ENCODE measurements at places on chromosomes 7 and 10.

DNA sequence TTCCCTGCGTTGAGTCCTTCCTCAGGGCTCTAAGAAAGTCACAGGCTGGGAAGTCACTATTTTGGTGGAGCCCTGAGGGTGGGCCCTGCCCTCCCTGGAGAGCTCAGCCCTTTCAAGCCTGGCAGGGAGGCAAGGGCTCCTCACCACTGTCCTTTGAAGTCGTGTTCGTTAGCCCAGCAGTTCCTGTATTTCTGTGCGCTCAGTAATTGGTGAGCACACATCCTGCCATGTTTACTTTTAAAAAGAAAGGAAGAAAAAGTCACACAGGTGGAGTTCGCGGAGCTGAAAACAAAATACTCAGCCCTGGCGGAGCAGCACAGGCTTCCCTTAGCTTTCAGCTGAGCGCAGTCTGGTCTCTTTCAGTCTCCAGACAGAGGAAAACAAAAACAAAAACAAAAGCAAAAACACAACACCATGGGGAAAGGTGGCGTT is 37.1 kb downstream of the PRKCQ start:
- DNase-seq = peak; percentile 0

- no peak for DNase-seq
These were observed 61.1 kb downstream of the KCNMA1 start for GRCh38 chr10:77576444-77577032.

DNA sequence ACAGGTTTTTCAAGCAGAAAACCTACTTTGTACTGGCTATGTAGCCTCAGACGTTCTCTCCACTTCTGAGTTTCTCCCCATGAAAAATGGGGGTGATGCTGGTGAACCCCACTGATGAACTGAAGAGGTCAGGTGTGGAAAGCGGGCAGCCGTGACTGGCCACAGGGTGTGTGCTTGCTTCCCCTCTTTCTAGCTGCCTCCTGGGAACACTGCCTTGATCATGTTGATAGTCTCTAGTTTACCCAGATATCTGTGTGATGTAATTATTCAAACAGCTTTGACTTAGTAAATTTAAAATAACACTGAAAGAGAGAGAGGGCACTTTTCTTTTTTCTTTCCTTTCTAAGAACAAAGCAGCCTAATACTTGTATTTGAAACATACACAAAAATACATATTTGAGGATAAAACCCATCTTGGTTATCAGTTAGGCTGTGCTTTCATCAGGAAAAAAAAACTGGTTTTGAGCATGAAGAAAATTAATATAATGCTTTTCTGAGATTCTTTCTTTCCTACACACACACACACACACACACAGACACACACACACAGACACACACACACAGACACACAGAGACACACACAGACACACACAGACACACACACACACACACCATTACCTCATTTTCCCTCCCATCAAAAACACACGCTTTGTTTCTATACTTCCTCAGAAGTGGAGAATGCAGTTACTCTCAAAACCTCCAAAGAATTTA is 76.7 kb downstream of the MACC1 start:
- no peak for DNase-seq

DNA sequence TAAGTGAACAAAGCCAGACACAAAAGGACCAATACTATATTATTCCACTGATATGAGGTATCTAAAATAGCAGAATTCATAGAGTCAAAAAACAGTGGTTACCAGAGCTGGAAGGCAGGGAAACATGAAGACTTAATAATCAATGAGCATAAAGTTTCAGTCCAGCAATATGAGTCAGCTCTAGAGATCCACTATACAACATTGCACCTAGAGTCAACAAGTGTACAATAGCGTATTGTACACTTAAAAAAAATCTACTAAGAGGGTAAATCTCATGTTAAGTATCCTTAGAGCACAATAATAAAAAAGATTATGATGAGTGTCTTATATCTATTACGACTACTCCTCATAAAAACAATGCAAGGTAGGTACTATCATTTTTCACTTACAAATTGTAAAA is 36.1 kb downstream of the C10orf90 start:
- DNase-seq = no peak

DNA sequence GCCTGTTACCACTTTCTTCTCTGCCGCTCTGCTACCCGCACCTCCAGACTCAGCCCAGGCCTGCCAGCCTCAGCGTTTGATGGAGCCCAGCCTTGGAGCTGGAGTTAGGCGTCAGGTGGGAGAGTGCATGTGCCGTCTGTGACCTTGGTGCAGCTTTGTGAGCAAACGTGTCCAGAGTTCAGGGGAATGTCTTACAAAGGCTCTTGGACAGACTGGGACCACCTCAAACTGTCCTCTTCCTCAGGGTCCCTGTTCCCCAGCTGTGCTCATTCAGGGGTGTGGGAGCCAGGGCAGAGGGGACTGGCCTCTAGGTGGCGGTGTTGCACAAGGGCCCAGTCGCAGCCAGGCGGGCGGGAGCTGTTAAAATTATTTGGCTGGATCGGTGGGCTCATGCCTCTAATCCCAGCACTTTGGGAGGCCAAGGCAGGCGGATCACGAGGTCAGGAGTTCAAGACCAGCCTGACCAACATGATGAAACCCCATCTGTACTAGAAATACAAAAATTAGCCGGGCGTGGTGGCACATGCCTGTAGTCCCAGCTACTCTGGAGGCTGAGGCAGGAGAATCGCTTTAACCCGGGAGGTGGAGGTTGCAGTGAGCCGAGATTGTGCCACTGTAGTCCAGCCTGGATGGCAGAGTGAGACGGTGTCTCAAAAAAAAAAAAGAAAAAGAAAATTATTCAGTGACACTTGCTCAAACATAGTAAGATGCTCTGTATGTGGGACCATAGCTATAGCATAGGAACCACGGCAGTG is 89.2 kb downstream of the ADCY1 start:
- DNase-seq = no peak

DNA sequence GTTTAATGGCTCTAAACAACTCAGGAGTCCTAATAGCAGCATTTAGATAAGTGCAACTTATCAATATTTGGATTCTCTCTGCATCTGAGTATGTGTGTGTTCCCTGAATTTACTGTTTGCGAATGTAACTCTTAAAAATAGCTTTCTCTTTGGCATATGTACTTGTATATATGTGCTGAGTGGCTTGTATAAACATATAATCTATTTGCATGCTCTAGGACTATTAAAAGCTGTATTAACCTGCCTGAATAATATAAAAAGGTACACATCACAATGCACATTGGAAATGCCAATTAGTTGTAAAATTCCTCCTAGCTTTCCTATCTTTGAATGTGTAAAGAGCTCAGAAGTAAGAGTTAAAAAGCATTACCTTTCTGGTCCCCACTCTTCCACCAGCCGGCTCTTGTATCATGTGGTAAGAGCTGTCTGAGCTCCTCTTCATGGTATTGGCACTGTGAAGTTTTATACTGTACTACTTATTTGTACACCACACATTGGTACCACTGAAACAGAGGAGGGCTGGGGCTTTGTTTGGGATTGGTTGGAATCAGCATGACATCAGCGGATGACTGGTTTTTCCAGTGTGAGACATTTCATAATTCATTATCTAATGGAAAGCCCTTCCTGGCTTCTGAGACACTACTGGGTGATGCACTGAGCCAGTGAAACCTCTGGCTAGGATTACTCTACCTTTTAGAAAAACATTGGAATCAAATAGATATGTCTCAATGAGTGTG is at the start of gene INHBA:
INHBA (minus strand) TSS at position 456 of the 737 bp plus-strand sequence. CDS start 2,716 bp downstream, outside the sequence.
- no peak for DNase-seq

DNA sequence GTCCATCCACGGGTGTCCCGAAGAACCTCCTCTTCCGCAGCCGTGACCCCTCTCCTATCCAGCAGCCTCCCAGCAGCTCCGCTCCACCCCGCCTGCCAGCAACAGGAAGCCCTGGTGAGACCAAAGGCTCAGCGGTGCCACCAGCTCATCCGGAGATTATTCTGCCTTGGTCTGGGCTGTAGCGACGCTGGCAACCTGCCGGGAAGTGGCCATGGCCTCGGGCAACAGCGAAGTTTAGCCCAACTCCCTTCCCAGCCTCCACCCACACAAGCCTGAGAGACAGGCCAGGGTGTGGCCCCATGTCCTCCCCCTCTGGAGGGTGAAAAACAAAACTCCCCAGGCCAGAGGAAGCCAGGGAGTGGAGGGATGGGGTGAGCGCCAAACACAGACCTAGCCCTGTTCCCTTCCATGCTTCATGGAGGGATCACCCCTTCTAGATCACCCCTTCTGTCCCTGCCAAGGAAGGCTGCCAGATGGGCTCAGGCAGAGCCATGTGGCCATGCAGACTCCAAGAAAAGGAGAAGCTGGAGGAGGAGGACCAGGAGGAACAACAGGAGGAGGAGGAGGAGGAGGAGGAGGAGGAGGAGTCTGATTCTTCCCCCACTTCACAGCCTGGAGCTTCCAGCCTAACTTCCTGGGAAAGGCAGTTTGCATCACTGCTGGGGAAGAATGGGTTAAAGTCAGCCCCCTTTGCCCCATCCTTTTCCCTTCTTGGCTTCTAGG is 918 bp downstream of the CALHM2 start:
- DNase-seq = no peak

GRCh38 chr10:78259391-78259790 is 225.7 kb downstream of the RPS24 start:
- DNase-seq = no peak

GRCh38 chr7:47475880-47476227 is 106.1 kb downstream of the TNS3 start:
- no peak for DNase-seq

GRCh38 chr7:32588657-32589056 is 93.4 kb downstream of the AVL9 start:
- DNase-seq = no peak

DNA sequence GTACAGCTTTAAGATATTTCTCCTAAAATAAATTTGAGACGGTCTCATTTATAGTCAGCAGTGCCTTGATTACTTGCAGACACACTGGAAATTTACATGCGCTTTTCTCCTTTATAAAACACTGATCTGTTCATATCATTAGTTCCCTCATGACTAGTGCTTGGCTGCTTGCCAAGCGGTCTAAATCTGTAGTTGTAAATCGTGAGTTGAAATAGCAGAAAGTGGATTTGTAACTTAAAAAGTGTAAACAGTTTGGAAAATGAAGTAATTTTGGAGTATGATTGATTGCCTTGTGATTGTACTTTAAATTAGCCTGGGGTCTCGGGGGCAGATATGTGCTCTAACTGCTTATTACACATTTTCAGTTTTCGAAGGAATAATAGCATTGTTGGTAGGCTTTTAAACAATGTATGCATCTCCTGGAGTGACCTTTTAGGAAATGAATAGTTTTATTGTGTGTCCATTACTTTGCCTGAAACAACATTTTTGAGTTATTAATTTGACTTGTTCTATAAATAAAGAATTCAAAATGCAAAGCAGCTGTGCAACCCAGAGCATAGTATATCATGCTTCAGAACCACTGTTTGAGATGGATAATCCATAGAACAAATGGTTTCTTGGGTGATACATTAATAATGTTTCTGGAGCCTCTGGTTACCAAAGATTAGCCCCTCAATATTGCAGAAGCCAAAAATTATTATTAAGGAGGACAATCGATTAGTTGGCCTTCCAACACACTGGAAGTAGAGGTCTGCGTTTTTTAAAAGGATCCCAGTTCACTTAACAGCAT is 73.3 kb downstream of the ARID5B start:
- DNase-seq = peak; percentile 78

DNA sequence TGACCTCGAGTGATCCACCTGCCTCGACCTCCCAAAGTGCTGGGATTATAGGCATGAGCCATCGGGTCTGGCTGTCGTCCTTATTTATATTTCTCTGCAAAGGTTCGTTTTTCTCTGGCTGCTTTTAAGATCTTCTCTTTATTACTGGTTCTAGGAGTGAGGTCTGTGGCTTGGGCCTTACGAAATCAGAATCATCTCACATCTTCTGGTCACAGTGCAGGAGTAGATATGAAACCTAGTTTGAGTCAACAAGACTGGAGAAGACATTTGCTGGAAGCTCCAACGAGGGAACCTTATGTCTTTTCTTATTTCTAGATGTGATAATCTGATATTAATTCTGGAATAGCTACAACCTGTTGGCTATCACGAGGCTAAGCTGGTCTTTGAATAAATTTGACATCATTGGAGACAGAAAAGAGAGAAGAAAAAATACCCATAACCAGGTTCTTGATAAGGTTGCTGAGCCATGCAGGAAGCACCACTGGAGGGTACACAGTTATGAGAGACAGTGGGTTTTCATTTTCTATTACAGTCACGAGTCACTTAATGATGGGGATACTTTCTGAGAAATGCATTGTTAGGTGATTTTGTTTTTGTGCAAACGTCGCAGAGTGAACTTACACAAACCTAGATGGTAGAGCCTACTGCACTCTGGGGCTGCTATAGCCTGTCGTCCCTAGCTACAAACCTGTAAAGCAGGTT is 25.6 kb upstream of the IL15RA start:
- DNase-seq = no peak

DNA sequence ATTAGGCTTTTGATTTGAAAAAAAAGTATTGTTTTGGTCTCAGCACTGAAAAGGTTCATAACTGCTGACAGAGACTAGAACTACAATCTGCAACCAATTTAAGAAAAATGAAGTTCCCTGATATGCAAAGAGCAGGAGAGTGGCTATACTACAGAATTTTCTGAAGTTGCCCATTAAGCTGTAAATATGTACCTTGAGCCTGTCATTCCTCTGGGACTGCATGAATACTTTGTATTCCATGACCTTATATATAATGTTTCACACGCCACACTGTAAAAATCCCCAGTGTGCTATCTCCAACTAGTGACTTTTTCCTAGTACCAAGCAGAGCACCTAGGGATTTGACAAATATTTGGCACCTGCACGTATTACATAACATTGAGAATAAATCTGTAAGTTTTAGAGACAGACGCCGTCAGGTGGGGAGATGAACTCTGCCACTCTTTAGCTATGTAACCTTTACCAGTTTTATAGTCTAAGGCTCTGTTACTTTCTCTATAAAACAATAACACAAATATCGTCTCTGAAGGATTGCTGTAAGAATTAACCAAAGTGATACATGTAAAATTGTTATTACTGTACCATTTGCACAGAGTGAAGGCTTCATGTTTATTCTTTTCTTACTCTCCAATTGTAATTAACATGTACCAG is 235.4 kb downstream of the MAGI2 start:
- DNase-seq = no peak

DNA sequence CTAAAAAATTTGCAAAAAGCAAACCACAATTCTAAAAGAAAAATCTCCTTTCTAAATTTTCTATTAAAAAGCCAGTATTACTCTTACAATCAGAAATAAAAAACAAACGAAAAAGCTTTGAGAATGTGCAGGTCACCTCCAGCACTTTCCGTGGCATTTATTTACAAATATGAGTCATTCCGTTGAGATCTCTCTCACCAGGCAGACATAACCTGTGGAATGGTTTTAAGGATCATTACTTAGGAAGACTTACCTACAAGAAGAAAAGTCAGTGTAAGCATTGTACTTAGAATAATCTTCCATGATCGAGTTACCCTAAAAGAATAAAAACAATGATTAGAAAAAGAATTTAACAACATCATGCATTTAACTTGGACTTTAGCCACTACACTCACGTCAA is 3.3 kb downstream of the SUN3 start:
- DNase-seq = no peak

GRCh38 chr7:924541-925231 is 29.8 kb downstream of the ADAP1 start:
- no peak for DNase-seq

- no peak for DNase-seq
These were observed 344.6 kb downstream of the RNLS start for GRCh38 chr10:88238615-88238914.
